ENCODE measurements at places on chromosomes 7 and 10.

- DNase-seq = no peak
Observed at GRCh38 chr10:116730464-116731260, 11.7 kb downstream of the HSPA12A start.

DNA sequence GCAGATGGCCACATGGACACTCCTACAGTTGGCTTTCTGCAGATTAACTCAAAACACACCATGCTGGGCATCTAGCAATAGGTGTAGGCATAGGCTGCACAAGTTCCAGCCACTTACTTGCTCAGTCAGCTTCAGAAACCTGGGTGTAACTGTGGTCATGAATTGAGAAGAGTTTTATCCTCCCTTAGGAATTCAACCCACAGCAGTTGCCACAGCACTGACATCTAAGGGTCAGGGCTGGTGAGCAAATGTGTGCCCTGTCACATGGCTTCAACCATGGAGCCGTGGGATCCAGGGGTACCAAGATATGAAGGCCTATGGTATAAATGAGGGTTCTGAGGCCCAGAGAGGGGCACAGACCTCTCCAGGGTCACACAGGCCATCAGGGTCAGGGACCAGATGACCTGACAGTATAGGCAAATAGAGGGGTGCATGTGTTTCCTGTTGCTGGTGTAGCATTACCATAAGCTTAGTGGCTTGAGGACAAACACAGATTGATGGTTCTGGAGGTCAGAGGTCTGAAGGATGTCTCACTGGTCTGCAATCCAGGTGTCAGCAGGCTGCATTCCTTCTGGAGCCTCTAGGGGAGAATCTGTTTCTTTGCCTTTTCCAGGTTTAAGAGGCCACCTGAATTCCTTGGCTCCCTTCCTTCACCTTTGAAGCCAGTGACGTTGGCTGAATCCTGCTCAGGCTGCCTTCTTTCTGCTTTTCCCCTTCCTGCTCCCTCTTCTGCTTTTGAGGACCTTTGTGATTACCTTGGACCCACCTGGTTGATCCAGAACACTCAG lies 24.1 kb downstream of the MINDY4 start:
- no peak for DNase-seq

- no peak for DNase-seq
Observed at GRCh38 chr10:125025341-125025740, 83.4 kb downstream of the ZRANB1 start.

GRCh38 chr10:78806681-78807221 lies 262.0 kb upstream of the ZMIZ1 start:
- no peak for DNase-seq

DNA sequence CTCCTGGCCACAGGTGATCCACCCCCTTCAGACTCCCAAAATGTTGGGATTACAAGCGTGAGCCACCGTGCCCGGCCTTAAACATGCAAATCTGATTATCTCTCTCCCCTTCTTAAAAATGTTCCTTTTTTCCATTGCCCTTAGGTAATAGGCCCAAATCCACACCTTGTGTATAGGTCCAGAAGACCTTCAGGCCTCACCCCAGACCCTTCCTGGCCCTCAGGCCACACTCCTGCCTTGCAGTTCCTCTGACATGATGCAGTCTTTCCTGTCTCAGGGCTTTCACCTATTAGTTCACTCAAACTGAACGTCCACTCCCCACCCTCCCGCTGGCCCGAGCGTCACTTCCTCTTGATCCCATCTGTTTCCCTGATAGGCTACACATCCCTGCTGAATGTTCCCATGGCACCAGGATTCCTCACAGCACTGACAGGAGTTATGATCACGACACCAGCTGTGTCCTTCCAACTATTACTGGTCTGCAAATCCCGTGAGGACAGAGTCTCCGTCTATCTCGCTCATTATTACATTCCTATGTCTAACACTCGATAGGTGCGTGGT lies 46.4 kb downstream of the DENND2A start:
- DNase-seq = no peak

GRCh38 chr10:21011433-21012018 lies 114.4 kb upstream of the NEBL start:
- DNase-seq = no peak

DNA sequence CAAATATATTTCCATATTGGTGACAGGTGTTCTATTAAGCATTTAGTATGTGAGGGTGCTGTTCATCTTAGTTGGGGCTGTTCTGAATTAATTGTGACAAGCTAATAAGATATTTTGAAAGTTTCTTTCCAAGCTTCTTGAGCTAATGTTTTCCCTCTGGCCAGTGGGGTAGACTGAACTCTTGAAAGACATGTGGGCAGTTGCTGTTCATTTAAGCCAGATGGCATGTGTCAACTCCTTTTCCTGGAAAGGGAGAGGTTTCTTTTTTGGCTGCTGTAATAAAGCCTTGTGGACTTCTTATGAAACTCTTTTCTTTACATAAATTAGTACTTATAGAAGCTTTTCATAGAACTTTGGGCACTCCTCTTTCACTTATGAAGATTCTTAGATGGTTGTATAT lies 21.7 kb downstream of the RAB18 start:
- no peak for DNase-seq

DNA sequence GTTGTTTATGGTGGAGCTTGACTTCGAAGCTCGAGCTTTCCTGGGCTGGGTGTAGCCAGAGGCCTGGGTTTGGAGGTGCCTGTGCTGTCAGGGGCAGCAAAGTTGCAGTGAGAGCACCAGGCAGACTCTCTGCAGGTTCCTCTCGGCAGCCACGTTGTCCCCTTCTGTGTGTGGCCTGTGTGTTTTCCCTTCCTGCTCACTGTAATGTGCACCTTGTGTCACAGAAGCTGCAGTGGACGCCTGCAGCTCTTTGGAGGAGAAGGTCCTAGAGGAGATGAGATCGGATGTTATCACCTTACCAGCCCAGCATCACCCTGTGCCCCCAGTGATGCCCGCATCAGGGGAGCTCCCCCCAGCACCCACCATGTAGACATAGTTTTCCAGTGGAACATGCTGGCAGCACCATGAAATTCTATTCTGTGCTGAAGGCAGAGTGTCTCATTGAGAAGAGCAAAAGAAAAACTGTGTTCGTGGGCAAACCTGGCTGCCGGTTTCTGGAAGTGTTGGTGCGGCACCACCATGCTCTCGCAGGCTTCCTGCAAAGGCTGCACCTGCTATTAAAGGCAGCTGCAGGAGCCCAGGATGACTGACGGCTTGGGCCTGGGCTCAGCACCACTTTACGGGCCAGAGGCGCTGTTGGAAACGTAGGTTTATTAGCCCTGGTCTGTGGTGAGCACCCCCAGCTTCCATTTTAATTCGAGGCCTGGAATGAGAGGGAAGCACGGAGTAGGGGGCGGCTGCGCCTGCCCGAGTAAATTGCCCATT lies 609.8 kb upstream of the FOXK1 start:
- no peak for DNase-seq

DNA sequence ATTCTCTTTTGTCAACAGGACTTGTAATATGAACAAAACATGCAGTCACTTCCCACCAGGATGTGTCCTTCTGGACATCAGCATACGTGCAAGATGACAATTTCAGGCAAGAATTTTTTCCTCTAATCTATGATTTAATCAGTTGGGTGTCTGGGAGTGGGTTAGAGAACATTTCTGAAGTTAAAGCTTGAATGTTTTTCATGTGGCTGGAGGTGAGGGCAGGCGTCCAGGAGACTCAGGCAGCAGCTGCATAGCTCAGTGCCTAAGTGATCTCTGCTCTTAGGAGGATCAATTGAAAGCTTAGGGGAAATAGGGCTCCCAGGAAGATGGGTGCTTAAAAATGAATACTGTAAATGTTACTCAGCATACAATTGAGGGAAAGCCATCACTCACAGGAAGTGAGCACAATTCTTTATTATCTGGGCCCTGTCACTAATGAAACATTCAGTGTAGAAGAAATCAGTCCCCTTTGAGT lies 457.6 kb upstream of the KLF6 start:
- DNase-seq = no peak

DNA sequence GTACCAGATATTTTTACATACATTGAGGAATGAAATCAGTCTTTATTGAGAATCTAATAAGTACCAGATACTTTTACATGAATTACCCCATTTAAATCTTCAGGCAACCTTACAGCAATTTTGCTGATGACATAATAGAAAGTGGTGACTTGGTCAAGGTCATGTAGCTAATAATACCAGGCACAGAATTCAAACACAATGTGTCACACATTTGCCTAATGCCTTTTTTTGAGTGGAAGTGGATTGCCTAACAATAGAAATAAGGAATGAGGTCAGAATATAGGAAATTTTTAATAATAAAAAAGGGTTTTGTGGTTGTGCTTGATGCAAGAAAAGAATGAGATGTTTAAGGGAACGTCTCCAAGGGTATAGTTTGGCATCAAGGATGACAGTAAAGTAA lies 466.6 kb upstream of the IGFBP3 start:
- no peak for DNase-seq

DNA sequence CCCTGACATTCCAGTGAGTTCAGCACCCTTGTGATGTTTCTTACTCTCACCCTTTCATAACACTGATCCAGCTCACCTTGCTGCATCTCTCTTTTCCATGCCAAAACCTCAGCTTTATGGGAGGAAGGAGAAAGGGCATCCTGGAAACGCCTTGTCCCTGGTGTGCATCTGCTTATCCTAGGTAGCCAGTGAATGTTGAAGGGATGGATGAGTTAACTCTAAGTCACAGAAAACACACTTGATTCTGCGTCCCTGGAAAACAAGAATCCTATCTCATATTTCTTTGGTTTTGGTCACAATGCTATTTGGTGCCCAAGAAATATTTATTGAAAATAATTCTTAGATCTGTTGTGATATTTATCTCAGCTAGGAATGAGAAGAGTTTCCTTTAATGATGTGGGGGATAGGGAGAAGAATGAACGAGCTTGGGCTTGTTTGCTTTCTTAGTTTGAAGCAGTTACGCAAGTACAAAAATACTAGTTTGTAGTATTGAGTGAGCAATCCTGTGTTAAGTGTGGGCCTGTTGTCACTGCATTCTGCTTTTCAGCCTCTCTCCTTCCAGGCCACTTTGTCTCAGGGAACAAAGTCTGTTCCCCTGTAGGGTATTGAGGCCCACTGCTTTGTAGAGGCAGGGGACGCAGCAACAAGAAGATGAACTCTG lies 126.5 kb downstream of the ARID5B start:
- DNase-seq = no peak

DNA sequence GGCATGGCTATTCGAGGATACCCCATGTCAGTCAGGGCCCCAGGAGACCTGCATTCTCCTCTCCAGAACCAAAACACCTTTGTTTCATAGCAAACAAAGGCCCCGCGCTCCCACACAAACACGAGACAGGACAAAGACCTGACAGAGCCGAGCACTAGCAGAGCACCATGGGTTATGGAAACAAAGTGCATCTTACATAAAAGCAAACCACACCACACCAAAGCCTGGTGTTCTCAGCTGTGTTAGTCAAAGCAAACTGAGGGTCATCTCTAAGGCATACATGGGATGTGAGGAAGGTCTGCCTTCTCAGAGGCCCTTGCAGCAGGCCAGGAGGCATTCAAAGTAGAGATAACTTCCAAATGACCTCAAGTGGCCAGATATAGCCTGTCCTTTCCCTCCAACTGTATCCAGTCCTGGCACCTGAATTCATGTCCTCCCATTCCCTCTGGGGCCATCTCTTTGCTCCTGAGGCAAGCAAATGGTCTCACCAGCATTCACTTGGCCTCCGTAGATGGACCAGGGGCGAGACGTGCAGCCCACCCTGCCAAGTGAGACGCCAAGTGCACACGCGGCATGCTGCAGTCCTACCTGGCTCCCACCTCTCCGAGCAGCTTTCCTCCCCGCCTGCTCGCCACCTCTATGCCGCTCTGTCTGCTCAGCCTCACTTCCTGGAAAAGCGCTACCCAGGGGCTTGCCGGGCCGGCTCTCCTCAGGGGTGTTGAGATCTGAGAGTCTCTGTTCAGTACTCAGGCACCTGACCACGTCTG lies 45.3 kb upstream of the PDLIM1 start:
- DNase-seq = no peak

DNA sequence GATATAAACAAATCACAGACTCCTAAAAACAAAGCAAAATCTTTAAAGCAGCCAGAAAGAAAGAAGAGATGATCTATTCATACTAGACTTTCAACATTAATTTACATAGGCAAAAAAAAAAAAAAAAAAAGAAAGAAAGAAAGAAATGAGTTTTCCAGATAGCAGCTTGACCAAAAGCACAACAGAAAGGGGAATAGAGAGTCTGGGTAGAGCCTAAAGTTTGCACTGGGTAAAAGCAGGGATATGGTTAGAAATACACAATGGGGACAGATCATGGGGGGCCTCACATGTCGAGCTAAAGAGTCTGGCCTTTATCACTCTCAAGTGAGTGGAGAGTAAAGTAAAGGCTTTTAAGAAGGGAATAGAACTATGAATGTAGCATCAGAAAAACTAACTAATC lies 169.8 kb downstream of the SGMS1 start:
- DNase-seq = no peak

DNA sequence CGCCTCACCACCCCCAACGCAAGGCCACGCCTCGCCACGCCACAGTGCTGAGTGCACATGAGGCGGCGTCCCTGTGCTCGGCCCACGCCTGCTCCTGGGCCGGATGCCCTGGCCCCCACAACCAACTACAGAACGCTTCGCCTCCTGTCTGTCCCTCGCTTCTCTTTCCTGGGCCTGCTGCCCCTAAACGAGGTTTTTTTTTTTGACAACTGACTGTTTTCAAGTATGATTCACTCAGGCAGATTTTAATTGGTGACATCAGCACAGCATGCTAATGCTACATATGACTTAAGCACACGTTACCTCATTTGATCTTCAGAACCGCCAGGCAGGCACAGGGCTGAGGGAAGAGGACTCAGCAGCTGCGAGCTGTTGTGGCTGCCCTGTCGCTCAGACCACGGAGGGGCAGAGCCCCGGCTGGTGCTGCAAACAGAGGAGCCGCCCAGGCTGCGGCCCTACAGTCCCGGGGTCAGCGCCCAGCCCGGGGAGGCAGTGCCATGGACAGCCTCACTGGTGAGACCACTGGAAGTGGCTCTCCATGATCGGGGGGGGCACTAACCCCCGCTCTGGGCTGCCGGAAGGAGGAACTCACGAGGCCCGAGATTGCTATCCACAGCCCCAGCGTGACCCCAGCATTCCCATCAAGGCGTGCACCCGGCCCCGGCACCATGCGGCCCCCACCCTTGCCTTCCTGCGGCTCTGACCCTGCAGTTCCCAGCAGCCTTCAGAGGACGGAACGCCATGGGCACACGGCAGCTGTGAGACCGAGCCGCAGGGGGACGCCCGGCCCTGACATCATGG lies 212.8 kb downstream of the MAD1L1 start:
- no peak for DNase-seq

- no peak for DNase-seq
Observed at GRCh38 chr10:98339799-98340198, 71.8 kb upstream of the LOXL4 start.

DNA sequence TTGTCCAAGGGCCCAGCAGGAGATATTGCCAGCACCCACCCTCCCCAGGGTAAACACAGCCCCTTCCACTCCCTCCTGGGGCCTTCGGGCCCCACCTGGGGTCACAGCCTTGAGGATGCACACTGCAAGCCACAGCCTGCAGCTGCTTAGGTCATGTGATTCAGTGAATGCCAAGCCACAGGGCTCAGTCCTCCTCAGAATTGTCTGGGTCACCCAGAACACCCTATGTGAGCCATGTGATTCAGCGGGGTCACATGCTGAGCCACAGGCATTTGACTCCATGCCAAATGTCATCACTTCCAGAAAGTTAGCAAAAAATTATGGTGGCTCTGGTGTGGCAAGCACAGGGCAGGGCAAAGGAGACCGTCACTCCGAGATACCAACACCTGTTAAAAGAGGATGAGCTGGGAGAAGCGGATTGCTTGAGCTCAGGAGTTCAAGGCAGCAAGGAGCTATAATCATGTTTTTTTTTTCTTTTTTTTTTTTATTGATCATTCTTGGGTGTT lies 17.2 kb upstream of the PSAP start:
- DNase-seq = no peak

- no peak for DNase-seq
Observed at GRCh38 chr10:122165484-122166276, 105.4 kb upstream of the BTBD16 start.

All from GDM1 (cell line).